Esophagus squamous epithelium (tissue), 5 donors: ENCODE measurements at places on chromosomes 11 and 22.

DNA sequence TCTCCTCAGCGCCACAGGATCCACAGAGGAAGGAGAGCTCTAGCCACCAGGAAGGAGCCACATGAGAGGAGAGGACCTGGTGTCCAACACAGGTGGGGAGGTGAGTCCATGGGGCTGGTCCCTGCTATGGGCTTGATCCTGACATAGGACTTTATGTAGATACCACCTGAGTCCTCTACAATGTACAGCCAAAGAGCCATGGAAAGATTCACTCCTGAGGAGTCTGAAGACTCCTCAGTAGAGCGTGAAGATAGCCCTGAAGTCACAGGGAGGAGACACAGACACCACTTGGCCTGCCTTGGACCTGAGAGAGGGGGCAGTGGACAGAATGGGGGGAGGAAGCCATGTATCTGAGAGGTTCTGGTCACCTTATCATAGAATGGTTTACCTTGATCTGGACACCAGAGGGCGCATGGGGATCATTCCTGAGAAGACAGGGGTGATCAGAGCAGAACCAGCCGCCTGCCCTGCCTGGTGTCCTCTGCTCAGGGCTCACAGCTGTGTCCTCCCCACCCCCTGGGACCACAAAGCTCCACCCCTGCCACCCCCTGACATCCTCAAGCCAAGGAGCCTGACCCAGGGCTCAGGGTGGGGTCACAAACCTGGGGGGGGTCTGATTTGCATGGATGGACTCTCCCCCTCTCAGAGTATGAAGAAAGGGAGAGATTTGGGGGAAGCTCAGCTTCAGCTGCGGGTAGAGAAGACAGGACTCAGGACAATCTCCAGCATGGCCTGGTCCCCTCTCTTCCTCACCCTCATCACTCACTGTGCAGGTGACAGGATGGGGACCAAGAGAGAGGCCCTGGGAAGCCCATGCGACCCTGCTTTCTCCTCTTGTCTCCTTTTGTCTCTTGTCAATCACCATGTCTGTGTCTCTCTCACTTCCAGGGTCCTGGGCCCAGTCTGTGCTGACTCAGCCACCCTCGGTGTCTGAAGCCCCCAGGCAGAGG, 77.0 kb downstream of the ZNF280B start:
- DNase-seq: no peak

- no peak for DNase-seq
These were observed 18.1 kb downstream of the TMPRSS13 start for GRCh38 chr11:117910941-117911655.

GRCh38 chr22:28788601-28789000, 11.8 kb downstream of the XBP1 start:
- no peak for DNase-seq

DNA sequence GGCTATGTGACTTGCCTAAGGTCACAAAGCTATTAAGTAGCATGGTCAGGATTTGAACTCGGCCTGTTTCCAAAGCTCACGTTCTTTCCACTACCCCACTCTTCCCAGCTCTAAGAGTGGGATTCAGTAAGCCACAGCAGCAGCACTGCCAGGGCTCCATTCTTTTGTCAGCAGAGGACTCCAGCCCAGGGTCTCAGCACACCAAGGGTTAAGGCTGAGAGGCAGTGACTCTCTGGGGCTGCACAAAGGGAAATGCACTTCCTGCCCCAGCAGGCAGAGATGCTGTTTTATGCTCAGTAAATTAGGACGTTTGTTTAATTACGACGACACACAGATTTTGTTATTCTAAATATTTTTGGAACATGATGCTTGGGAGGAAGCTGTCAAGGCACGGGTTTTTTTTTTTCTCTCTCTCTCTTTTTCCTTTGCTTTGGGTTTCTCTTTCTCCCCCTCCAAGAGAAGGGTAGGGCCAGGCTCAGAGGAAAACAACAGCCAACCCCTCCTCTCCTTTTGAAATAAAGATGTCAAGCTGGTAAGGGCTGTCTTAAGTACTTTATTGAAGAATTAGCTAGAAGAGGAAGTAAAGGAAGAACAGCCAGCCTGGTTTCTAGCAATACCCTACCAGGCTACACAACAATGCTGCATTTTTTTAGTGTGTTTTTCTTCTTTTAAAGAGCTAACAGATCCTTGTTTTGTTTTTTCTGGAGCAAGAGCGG, 2.8 kb downstream of the MYH9 start:
- DNase-seq: no peak

DNA sequence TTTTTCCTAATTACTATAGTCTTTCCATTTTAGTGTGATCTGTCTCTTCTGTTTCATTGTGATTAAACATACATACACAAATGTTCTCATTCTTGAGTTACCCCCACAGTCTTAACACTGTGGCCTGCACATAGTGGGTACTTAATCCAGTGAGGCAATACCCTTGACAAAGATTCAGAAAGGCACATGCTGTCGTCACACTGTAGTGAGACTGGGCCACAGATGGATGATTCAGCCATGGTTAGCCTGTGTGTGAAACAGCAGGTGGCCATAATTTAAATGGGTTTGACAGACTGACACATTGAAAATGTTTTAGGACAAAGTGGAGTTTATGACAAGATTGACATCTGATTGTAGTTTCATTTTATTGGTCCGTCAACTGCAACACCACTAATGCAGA, 313.1 kb downstream of the C11orf87 start:
- no peak for DNase-seq

- no peak for DNase-seq
These were observed 64.2 kb downstream of the DGCR2 start for GRCh38 chr22:19057999-19058491.

DNA sequence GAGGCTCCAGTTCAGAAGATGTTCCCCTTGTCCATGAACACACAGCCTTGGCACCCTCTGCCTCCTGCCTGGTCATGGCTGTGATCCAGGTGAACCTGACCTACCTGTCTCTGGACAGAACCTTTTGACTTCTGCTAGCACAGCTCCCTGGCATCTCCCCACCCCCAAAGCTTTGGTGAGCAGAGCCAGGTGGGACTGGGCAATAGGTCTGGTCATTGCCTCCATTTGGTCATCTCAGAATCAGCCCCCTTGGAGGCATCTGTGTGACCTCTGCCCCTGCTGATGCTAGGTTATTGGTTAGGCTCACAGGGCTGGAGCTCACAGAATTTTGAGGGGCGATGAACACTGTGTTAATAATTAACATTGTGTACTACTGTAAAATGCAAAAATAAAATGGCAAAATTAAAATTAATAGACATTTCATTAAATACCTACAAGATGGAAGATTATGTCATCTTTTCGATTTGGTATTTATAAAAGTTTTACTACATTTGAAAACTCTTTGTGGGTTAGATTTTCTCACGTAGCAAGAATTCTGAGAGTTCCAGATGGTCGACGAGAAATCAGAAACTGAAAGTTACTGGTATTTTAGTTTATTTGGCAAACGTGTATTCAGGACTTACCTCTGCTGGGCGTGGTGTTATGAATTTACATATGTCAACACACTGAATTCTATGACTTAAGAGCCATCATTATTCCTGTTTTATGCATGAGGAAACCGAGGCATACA, 8.3 kb upstream of the KIAA0930 start:
- no peak for DNase-seq

DNA sequence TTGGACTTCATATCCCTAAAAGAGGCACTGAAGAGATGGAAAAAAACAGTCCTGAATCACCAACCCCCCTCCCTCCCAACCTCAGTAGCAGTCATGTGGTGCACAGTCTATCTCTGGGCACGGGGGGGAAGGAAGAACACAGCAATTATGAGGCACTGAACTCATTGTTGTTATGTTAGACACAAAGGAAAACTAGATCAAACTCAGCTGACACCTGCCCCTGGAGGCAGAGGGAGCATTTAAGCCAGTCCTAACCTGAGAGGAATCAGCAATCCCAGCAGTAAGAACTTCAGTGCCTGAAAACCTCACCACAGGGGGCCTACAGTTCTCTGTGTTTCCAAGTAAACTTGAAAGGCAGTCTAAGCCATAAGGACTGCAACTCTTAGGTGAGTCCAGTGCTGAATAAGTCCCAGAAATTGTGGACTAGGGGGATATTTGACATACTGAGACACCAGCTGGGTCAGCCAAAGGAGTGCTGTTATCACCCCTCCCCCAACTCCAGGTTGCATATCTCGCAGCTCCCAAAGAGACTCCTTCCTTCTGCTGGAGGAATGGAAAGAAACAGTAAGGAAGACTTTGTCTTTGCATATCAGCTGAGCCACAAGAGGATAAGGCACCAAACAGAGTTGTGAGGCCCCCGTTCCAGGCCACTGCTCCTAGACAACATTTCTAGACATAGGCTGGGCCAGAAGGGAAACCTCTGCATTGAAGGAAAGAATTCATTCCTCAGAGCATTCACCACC, 72.5 kb downstream of the GLYATL1 start:
- DNase-seq: no peak

DNA sequence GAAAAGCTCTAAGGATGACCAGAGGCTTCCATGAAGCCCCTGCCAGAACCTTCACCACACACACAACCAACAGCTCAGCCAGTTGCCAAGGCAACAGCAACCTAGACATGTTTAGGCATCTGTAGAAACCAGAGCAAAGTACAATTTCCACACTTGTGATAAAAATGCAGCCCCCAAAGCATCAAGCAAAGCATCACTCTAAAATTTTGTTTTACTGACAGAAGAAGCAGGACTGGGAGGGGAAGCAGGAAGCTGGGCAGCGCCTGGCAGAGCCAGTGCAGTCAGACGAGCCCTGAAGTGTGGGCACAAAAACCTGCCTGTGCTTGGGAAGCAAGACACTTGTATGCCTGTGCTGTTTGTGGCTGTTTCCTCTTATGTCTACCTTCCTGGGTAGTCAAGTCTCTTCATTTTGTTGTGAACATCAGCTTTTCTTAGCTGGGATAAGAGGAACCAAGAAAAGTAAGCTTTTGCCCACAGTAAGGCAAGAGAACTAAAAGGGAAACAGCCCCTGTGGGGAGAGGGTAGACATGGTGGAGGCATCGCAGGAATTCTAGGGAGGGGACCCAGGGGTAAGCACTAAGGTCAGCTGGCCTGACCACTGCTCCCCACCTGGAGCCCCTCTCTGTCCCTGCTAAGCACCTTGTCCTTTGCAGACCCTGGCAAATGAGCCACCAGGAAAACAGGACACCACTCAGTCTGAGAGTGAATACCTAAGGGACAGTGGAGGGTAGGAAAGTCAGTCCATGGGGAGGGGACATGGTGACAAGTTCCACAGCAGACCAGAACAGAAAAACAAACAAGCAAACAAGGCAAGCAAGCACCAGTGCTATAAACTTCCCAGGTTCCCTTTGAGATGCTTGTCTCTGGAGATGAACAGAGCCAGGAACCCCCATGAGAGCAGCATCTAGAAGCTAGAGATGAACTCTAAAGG, 13.4 kb downstream of the PACSIN2 start:
- DNase-seq: no peak

GRCh38 chr22:49889071-49889470, 29.2 kb downstream of the ALG12 start:
- no peak for DNase-seq

DNA sequence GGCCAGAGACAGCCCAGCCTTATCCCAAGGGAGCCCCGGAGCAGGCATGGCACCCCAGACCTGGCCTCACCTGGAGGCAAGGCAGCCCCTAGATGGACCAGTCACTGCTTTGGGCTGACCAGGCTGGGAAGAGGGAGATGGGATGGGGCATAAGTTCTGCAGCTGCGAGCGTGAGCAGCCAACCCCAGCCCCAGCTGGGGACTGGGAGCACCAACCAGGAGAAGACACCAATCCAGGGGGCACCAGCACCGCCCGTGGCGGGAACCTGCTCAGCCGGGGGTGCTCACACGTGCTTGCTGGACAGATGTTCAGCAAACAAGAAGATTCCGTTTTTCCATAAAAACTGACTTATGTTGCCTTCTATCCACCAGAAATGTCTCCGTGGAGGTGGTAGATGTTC, 16.2 kb upstream of the FADD start:
- no peak for DNase-seq

- no peak for DNase-seq
These were observed 30.0 kb upstream of the TLCD5 start for GRCh38 chr11:120295099-120295498.

- no peak for DNase-seq
These were observed 827 bp downstream of the GSC2 start for GRCh38 chr22:19149047-19149883.

DNA sequence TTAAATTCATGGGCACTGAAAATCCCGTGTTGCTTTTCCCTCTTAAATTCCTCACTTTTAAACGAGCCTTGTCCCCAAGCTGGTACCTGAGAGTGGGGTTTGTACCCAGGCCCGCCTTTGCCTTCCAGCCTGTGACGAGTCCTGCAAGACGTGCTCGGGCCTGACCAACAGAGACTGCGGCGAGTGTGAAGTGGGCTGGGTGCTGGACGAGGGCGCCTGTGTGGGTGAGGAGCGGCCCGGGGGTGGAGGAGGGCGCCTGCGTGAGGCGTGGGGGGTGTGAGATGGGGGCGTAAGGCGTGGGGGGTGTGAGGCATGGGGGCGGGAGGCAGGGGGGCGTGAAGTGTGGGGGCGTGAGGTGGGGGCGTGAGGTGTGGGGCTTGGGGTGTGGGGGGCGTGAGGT, 4.0 kb downstream of the CRELD2 start:
- DNase-seq: no peak

DNA sequence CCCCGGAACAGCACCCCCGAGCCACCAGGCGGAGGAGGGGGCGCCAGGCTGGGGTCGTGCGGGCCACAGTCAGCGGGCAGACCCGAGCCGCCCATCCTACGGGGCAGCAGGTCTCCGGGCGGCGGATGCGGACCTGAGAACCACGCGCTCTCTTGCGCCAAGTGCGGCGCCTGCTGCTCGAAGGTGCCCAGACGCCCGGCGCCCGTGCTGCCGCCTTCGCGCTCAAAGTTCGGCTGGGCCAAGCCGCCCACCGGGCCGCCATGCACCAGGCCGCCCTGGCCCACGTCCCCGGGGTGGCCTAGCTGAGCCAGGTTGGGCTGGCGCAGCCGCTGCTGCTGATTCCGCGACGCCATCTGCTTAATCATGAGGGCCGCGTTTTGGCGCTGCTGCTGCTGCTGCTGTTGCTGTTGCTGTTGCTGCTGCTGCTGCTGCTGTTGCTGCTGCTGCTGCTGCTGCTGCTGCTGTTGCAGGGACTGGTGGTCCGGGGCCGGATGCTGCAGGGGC, 3.0 kb downstream of the MN1 start:
- DNase-seq: no peak
